ENCODE measurements at places on chromosomes 16 and 17. TPM values are rescaled to one million over a fixed set of nuclear protein-coding genes. Genes with fewer than 3 reads are reported as not detected.

Gene TPPP3
- total RNA-seq = not detected

Gene HSF5
- total RNA-seq = 2.4 TPM

Gene SNAI3
- total RNA-seq = 15.7 TPM

Gene PIK3R5
- 85.1 TPM for total RNA-seq
